ENCODE measurements at places on chromosomes 11 and 22.

DNA sequence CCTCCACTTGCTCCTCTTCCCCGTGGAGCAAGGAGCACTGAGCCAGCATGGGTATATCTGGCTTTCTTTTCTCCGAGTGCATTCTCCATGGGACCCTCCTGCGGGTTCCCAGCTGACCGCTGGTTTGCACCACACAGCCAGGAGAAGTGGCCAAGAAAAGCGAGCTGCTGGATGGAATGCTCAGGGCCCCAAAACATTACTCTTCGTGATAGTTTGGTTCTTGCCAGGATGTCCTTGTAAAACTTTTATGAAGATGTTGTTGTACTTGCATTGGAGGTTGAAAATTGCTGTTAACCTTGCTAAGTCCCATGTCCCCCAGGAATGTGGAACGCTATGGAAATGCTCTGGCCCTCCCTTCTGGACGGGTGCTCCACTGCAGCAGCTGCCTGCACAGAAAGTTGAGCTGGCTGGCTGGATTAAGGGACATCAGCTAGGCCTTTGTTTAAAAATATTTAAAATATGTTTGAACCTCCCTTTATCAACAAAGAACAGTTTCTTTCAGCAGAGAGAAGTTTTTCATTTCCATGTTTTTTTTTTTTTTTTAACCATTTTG, 68.7 kb downstream of the ZNRF3 start:
- no peak for DNase-seq

- DNase-seq: no peak
These were observed 17.5 kb upstream of the MYH9 start for GRCh38 chr22:36405221-36405661.

GRCh38 chr11:61679893-61680621, at the start of gene DAGLA:
Gene DAGLA, plus strand, starts transcription at chr11:61680391. Its CDS starts 39,765 bp downstream, at chr11:61720156.
- DNase-seq: no peak

- no peak for DNase-seq
These were observed 13.6 kb downstream of the CCKBR start for GRCh38 chr11:6273188-6273587.

Data from non-pigmented ciliary epithelial cell (primary cell).